ENCODE measurements at places on chromosomes 5 and 9. TPM values are rescaled to one million over a fixed set of nuclear protein-coding genes. Genes with fewer than 3 reads are reported as not detected.

Gene CDC25C
- not detected for total RNA-seq

Gene ZFP2
- 5.4 TPM for total RNA-seq

Gene QRFP
- total RNA-seq = not detected

DNA sequence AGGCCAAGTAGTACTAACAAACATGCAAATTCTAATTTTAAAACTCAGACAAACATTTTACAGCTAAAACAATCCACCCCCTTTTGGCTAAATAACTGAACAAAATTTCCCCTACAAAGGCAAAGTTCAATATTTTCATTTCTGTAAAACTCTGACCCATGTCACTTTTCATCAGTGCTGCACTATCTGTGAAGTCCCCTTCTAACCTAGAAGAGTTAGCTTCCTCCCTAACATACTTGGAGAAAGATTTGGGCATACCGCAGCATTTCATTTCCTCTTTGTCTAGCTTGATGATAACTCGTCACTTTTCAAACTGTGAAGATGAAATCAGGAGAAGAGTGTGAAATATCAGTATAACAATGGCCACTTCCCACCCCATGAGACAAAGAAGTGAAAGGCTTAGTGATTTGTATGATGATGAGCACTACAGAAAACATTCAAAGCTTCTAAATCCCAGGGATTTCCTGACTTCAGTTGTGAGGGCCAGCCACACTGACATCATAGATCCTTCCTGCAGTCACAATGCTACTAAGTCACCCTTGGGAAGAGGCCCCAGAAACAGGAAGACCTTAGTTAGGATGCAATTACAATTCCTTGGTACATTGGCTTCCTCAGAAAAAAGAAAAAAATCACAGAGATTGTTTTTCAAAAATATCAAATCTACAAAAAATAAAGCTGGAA lies at the start of gene FAM81B:
Gene FAM81B, plus strand, starts transcription at position 555 of the 681 bp plus-strand sequence. Its CDS starts 24 bp downstream, at position 579.
- H3K4me1 ChIP-seq = no peaks in the 10 kb centered on the region
- H3K4me3 ChIP-seq = no peak within 1 kb of the TSS
- no peaks in the 10 kb centered on the region for H3K36me3 ChIP-seq
- no peak for DNase-seq
- H3K27ac ChIP-seq = no peak within 1 kb of the TSS

DNA sequence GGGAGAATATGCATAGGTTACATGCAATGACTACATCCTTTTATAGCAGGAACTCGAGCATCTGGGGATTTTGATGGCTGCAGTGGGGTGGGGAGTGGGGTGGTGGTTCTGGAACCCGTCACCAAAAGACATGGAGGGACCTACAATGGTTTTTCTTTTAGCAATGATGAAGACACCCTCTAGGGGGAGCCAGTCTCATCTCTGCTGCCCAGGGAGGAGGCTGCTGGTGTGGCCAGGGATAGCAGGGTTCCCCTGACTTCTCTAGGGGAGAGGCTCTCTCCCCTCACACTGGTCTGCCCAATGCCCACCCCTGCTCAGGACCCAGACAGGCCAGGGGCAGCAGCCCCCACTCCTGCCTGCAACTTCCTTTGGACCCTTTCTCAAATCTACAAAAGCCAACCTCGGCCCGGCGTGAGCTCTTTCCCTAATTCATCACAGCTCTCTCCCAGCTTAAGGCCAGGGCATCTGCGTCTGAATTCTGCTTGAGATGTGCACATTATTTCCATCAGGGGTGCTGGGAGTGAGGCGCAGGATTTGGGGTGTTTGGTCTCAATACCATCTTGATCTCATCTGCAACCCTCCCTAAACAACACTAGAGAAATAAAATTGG lies 73.6 kb upstream of the RETREG1 start:
- H3K4me1 ChIP-seq = peaks cover 15% of the 10 kb centered on the region
- DNase-seq = no peak
- no peak overlapping the region for H3K4me3 ChIP-seq
- no peak overlapping the region for H3K27ac ChIP-seq
- H3K36me3 ChIP-seq = no peaks in the 10 kb centered on the region

DNA sequence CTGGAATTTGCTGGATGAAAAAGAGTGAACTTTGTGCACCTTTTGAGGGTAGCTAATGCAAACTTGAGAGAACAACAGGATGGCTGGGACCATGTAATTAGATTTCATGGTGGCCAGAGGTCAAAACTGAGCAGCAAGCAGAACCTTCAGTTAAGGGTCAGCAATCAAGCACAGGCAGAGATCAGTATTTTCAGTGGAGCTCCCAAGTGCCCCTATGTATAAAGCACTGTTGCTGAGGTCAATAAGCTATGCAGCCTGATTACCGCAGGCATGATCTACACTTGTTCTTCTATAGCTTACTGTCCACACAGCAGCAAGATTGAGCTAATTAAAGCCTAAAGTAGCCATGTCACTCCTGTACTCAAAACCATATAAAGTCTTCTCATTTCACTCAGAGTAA lies 62.1 kb upstream of the TMC1 start:
- no peaks in the 10 kb centered on the region for H3K4me1 ChIP-seq
- no peak for DNase-seq
- no peak overlapping the region for H3K27ac ChIP-seq
- no peaks in the 10 kb centered on the region for H3K27me3 ChIP-seq
- H3K36me3 ChIP-seq = no peaks in the 10 kb centered on the region

- DNase-seq = no peak
- H3K4me1 ChIP-seq = no peaks in the 10 kb centered on the region
- no peak overlapping the region for H3K27ac ChIP-seq
- H3K36me3 ChIP-seq = no peaks in the 10 kb centered on the region
- no peaks in the 10 kb centered on the region for H3K27me3 ChIP-seq
These were observed 130.5 kb upstream of the ZNF608 start for GRCh38 chr5:124876983-124877382.

GRCh38 chr9:38208206-38208901 lies 139.3 kb upstream of the SHB start:
- H3K4me1 ChIP-seq = no peaks in the 10 kb centered on the region
- H3K36me3 ChIP-seq = no peaks in the 10 kb centered on the region
- no peak for DNase-seq

Measured in sigmoid colon (tissue), 7 donors.